Activated T-cell treated with anti-CD3 and anti-CD28 coated beads, Interleukin-2, amount 50 U/mL, for 72 hours (primary cell): ENCODE measurements at places on chromosomes 3 and 15. TPM values are rescaled to one million over a fixed set of nuclear protein-coding genes. Genes with fewer than 3 reads are reported as not detected.

GRCh38 chr3:136932978-136933772 lies 24.6 kb upstream of the IL20RB start:
- DNase-seq = no peak

DNA sequence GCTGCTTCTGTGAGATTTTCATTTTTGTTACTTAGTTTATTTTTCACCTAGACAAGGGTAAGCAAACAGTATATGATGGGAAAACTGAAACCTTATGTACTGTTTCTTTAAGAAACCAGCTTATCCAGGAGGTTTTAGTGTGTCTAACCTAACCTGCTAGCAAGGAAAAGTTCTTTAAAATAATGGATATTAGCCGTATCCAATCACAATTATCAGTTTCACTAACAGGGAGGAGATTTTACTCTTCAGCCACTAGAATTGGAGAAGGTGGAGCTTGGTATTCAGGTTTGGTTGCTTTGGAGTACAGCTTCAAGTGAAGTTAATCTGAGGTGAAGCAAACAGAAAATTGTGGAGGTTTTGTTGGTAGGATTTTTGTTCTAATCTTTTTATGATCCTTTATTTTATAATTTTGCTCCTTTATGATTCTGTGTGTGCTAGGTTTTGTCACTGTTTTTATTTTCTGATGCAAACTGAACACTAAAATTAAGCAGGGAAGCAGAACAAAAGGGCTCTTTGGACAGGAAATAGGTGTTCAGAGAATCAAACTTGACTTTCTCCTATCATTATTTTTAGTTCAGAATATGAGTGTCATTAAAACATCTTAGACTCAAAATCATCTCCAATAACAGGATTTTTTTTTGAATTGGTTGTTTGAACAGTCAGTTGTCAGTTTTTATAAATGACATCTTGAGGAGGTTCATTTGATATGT lies 13.0 kb downstream of the ZFAND6 start:
- no peak for DNase-seq

- peak; percentile 86 for DNase-seq
These were observed at the start of gene NECTIN3 for GRCh38 chr3:111071257-111072030. TSS of gene NECTIN3 (plus strand) at chr3:111071816. CDS start at chr3:111072018, 202 bp downstream.

TMEM40 gene
- total RNA-seq = not detected

GRCh38 chr15:87734571-87735373 lies 521.8 kb downstream of the NTRK3 start:
- no peak for DNase-seq

DNA sequence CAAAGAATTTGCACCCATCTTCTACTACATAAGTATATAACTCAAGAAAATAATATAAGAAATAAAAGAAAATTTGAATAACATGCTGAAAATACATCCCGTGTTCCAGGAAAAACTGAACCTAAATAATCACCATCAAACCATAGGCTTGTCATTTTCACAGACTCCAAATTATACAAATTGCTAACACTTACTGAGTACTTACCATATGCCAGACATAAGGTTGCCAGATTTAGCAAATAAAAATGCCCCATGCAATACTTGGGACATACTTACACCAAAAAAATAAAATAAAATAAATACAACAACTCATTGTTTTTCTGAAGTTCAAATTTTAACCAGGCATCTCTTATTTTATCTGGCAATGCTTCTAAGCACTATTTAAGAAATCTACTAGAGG lies 760.4 kb upstream of the SEMA6D start:
- DNase-seq = no peak
